ENCODE measurements at places on chromosomes 2 and 18.

DNA sequence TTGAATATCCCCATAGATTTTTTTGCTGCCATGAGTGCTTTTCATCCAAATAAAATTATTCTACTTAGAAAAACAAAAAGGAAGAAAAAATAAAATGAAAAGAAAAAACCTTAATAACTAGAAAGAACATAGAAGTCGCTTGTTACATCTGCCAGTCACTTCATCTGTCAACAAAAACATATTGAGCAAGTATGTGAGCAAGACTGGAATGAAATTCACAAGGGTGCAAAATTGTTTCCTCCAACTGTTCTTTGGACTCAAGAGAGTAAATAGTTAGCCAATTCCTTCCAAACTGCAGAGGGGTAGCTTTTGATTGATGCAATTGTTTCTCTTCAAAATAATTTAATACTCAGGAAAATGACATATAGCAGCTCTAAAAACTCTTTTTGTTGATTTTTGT lies 336.3 kb upstream of the CDH7 start:
- no peak for DNase-seq

DNA sequence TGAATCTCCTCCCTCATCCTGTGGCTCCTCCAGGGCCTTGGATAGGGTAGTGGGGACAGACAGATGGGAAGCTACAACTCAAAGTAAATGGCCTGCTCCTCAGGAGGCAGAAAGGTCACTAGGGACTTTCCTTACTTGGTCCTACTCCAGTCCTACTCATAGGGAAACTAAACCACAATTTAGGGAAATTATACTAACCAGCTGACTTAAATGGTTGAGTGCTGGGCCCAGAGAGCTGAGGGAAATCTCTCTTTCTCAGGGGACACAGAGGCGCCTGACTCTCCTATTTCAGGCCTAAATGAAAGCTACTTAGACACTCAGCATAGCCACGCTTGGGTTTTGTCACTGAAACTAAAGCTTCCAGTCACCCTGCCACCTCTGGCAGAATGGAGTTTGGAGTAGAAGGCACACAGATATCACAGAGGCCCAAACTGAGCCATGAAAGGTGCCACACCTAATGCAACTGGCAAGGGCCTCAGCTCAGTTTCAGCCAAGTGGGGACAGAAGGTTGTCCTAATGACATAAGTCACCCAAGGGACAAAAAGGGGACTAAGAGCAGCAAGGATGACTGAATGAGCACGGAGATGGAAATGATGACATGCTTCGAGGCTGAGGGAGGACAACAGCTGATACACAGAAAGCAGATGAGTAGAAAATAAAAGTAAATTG lies 24.0 kb downstream of the CERKL start:
- DNase-seq, result no peak

DNA sequence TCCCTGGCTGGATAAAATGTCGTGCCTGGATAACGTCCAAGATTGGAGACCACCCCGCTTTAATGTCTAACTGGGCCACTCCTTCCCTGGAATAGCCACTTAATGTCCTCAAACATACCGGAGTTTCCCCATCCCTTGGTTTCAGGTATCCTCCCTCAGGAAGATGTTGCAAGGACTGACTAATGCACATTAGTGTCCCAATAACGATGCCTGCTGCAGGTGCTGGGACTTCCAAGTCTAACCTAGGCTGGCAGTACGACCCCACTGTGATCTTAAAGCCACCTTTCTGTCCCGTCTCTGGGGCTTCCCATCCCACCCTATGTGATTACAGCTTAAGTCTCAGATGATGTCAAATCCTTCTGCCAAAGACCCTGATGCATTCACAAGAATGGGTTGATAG lies 1.1 kb upstream of the ATP6V1C2 start:
- no peak for DNase-seq

GRCh38 chr2:235027558-235028214 lies 75.9 kb downstream of the SH3BP4 start:
- DNase-seq, result no peak

DNA sequence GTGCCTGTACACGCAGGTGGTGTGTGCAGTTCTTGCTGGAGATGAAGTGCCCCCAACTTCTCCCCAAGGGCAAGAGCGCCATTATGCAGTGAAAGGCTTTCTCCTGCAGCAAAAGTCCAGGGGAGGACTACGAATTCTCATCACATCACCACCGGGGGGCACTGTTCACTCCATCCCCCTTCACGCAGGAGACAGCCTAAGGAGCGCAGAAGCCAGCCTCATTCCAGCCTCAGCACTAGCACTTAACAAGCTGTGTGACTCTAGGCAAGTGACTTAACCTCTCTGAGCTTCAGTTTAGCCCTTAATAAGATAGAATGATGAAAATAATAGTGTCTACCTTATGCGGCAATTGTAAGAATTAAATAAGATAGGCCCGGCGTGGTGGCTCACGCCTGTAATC lies 32.3 kb downstream of the DNMT3A start:
- DNase-seq, result no peak

DNA sequence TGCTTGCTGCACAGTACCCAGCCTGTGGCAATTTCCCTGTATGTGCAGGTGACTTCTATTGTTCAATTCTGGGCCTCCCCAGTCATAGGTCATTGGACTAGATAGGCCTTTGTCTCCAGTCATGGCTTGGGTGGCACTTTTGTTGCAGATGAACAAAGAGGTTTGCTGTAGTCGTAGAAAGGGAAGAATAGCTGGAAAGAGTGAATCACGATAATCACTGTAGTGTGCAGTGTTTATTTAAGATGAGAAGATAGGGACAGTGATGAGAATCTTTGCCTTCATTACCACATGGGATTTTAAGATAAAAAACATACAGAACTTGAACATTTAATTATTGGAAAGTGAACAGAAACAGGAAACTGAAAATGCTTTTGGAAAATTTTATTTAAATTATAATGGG lies 156.1 kb upstream of the CYRIA start:
- DNase-seq, result no peak

DNA sequence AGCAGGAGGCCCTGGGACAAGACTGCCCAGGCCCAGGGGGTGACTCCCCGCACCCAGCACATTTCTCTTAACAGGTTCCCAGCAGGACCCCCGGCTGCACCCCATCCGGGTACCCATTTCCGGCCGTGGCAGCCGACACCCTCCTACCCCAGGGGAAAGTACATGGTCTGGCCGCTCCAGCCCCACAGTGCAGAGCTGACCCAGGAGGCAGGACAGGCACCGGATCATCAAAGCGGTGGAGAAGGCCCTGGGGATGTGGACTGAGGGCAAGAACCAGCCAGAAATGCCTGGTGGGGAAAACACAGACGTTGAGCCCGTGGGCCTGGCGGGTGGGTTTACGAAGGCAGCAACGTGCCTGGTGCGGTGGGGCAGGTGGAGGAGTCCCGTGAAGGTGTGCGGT lies 79.5 kb upstream of the GPC1 start:
- no peak for DNase-seq

DNA sequence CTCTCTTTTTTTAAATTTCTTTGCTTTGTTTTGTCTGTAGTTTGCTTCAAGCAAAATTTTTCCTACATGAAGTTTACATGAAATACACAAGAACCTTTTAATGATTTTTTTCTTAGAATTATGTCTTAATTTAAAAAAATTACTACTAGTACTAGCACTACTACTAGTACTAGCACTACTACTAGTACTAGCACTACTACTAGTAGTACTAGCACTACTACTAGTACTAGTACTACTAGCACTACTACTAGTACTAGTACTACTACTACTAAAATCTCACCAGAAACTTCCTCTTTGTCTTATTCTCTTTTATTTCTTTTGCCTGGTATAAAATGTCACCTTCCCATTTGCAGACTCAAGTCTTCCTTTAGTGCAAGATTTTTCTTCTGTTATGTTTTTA lies 71.1 kb downstream of the PTH2R start:
- no peak for DNase-seq

DNA sequence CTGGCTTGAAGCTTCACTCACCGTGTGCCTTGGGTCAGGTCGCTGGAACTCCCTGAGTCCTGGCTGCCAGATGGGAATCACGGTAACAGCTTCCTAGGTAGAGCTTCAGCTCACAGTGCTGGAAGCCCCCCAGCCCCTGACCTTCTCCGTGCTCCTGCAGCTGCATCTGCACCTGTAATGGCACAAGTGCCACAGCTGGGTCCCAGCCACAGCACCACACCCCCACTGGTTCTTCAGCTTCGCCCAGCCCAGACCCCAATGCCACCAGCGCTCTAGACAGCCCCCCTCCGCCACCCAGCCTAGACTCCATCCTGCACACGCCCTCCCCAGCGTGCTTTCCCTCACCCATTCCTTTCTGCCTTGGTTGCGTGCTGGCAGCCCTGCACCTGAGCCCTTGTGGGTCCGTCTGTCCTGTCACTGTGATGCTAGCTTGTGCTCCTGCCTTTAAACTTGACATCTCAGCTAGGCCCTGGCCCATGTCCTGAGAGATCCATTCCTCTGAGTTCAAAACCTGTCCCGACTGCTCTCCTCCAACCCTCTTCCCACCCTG lies 7.6 kb upstream of the ESPNL start:
- peak; percentile 55 for DNase-seq

GRCh38 chr2:197191177-197191939 lies 119.2 kb downstream of the ANKRD44 start:
- no peak for DNase-seq

- DNase-seq, result no peak
Measured at GRCh38 chr2:238562446-238562845, 135.7 kb downstream of the ASB1 start.

DNA sequence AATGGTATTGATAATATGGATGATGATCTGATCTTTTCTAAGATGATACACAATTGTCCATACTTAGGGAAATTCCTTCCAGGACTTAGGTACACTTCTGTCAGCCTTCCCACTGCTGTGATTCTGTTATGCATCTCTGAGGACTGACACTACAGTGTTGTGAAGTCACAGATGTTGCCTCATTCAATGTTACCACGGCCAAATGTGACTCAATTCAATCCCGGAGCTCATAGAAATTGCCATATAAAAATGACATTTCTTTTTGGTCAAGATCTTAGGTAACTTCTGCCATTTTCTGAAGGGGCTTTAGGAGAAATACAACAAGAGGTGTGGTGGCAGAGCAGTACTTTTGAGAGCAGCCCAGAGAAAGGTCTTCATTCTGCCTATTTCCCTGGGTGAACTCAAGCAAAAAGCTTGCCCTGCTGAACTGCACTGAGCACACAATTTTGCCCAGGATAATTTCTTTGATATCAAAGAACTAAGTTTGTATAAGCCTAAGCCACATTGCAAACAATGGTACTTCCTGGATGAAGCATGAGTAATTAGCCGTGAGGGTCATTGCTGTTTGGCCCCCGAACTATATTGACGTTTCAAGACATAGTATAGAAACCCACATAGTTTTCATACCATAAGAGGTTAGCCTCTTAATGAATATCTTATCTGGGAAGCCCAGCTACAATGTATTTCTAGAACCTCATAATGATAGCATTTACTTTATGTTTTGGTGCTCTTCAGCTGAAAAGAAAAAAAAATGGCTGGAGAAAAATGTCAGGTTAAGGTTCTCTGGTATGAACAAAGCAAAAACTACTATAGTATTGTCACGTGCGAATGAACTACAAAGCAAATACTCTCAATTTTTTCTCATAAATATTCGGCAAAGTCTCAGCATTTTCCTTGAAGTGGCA lies 437.4 kb downstream of the MEIS1 start:
- no peak for DNase-seq

GRCh38 chr2:180578441-180578840 lies 402.0 kb upstream of the UBE2E3 start:
- no peak for DNase-seq

DNA sequence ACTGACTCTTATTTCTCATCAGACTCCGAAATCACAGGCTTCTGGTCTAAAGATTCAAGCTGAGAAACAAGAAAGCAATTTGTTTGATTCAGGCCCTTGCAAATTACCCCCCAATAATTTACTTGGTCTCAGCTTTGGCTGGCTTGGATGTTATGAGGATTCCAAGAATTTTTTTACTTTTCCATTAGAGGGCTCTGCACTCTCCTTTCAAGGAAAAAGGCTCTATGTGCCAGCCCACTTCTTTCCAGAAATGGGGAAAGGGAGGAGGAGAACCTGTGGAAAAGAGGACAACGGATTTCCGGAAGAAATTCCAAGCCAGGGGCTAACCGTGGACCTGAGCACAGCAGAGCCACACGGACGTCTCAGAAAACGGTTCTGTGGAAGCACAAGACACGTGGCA lies 44.4 kb downstream of the BCL11A start:
- DNase-seq, result no peak

DNA sequence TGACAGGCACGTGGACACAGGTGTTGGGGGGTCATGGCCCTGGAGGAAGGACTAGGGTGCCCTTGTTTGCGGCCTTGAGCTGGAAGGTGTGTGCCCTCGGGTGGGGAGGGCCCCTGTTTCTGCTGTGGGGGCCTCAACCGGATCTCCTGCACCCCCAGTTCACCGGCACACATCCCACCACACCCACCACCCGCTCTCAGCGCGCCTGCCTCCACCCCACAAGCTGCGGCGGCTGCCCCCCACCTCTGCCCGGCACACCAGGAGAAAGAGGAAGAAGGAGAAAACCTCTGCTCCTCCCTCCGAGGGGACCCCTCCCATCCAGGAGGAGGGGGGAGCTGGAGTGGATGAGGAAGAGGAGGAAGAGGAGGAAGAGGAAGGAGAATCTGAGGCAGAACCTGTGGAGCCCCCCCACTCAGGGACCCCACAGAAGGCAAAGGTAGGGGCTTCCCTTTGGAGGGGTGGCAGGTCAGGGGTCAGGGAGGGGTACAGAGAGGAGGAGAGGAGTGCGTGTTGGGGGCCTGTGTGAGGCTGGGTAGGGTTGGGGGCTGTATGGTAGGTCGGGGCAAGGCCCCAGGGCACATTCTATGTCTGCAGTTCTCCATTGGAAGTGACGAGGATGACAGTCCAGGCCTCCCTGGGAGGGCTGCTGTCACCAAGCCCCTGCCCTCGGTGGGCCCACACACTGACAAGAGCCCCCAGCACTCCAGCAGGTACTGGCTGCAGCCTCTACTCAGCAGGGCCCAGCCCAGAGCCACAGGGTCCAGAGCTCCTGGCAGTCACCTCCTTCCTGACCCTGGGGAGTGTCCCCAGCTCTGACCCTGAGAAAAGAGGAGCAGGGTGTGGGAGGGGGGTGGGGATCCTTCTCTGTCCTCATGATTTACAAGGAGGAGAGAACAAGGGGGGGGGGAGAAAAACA lies 1.8 kb downstream of the SLC4A3 start:
- no peak for DNase-seq

- peak; percentile 12 for DNase-seq
Measured at GRCh38 chr2:47656715-47657600, 126.0 kb upstream of the MSH6 start.

DNA sequence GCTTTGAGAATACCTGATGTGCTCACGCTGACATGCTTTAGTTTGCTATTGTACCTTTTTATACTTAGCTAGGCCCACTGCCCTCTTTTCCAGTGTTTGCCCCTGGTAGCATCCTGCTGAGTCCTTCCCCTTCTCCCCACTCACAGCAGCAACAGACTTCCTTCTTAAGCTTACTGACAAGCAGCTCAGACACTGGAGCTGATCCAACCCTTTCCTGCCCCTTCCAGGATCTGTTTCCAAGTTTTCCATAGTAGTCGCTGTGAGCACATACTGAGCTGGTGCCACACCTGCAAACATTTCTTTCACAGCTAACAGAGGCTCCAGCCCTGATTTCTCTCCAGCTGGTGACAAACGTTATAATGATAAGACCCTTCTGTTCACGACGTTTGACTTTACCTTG lies 991.4 kb upstream of the CELF4 start:
- DNase-seq, result no peak

All from ascending aorta (tissue), 2 donors.